ENCODE measurements at places on chromosomes 4 and X.

GRCh38 chr4:122456231-122457116 is at the start of gene IL2:
Gene IL2, minus strand, starts transcription at chr4:122456725. Its CDS starts 285 bp downstream, at chr4:122456440.
- no peak for DNase-seq

- DNase-seq = peak; percentile 69
Observed at GRCh38 chr4:38782452-38783108, at the start of gene TLR10. Gene TLR10, minus strand, starts transcription at chr4:38782990. Its CDS starts 7,400 bp downstream, at chr4:38775590.

DNA sequence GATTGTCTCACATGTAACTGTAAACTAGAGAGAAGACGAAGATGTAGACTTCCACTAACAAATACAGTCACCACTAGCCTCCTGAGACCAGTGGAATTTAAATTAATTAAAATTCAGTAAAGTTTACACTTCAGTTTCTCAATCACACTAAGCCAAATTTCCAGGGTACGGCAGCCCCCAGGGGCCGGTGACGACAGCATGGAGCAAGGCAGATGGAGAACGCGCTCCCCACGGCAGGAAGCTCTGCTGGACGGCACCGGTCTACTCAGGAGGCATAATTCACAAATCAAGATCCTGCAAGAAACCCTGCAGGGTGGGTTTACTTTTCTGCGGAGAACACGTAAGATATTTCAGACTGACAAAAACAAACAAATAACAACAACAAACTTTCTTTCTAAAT is 80.7 kb downstream of the FAT1 start:
- DNase-seq = no peak

DNA sequence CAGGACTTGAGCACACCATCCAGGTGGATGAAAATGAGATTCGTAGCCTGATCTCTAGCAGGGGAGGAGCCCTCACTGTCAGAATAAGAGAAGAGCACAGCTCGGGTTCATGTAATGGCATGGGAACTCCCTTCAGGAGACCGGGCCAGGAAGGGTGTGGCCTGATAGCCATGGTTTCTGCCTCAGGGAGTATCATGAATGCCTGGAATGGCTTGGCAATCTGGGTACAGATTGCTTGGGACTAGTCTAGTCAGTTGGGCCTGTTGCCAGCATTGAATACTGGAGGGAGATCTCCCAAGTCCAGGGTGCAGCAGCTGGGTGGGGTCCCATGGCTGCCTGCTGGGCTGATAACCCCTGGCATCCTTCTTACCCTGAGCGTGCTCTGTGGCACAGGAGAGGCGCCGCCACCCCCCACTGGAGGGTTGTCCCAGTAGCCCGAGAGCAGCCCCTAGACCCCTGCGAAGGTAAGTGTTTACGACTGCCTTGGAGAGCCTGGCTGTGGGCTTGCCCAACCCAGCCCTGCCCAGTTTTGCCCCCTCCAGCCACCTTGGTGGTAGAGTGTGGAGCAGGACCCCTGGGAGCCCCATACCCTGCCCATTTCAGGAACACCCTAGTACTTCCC is 298.8 kb downstream of the TEX13A start:
- no peak for DNase-seq

DNA sequence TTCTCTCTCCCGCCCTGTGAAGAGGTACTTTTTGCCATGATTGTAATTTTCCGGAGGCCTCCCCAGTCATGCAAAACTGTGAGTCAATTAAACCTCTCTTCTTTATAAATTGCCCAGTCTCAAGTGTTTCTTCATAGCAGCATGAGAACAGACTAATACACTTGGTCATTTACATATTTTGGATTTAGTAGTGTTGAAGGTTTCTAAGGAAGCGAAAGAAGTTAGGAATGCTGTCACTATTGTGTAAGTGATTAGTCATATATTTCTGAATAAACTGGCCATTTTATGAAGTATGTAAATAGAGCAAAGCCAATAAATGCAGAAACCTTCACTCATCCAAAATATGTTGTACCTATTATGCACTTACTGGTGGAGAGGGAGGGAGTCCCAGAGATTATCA is 34.4 kb upstream of the GK2 start:
- DNase-seq = no peak

DNA sequence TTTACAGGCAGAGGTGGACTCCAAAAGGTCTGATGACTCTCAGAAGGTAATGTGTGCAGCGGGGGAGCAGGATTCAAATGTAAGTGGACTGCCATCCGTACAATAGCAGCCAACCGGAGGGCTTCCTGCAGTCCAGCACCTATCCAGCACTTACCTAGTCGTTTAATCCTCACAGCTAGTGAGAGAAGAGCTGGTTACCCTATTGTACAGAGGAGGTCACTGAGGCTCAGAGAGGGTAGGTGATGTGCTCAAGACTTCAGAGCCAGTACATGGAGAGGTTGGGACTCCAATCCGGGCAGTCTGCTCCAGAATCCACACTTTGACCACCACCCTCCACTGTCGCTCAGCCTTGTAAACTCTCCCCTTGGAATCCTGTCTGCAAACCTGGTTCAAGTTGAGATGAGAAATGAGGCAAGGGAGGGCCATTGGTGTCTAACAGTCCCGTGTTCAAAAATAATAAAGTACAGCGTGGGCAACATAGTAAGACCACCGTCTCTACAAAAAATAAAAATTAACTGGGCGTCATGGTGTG is 22.5 kb upstream of the JAKMIP1 start:
- peak; percentile 29 for DNase-seq

GRCh38 chr4:152072001-152072485 is 311.2 kb upstream of the GATB start:
- no peak for DNase-seq

DNA sequence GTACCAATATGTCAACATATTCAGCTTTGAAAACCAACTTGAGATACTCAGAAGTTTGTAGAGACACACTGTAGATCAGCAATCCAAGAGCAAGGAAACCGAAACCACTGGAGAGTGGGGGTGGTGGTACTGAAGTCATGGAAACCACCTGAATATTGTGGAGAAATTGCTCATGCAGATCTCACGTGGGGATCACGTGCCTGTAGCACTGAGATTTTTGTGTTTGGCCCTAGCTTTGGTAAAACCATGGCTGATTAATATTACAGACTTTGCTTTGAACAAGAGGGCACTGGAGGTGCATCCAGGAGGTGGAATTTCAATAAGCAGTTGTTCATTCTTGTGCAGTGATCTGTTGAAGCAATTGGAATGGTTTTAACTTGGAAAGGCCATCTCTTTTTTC is 47.2 kb downstream of the GBA3 start:
- no peak for DNase-seq

DNA sequence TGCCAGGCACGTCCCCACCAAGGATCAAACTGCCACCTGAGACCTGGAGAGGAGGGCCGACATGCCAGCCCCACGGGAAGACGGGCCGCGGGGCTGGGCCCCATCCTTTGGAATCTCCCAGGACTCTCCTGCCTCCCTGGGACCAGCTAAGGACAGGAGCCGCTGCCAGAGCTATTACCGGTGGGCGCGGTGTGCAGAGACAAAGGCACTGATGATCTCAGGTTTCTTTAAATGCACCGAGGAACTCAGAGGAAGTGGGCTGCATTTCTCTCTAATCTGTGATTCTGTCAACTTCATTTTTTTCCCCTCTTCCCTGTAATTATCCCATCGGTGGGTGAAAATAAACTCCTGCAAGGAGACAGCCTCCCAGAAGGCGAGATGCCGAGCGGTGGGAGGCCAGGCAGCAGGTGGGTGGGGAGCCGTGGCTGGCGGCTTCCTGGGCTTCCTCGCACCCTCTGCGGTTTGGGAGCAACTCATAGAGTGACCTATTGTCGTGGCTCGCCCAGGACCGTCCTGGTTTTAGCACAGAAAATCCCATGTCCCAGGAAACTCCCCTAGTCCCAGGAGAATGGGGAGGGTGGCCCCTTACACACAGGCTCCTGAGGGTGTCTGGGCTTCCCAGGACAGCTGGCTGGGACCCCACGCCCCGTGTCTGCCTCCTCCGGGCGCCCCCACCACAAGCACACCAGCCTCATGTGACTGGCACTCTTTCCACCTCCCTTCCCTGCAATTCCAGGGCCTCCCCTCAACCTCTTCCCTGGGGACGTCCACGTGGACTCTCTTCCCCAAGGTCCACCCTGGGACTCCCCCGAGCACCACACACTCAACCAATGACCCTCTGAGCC is 62.3 kb upstream of the ADRA2C start:
- DNase-seq = no peak

DNA sequence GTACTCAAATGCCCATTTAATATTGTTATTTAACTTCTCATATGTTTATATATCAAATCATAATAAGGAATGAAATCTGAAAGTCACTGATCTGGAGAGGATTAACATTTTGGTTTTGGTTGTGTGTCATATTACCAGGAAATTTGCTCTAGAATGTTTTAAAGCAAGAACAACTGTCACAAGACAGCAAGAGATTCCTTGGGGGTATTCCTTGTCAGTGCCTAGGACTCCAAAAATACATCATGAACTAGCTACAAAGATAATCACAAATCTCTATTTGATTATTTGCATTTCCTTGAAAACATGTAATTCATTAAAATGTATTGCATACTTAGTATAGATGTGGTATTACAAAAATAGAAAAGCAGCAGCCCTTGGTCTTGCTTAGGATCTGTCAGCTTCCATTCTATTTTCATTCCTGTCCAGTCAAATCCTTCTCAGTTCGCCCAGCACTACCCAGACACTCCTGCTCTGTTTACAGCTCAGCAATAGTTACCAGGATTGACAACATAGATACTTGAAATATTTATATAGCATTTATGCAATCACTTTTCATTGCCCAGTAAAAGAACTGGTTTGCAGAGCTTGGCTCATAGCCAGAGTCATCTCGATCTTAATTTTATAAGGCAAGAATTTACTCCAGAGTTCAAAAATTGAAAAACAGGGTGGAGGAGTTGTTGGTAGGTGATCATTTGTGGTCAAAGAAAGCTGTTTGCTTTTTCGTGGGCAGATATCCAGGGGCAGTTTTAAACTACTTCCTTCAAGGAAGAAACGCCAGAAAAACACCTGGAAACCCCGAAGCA is 9.2 kb upstream of the BMP3 start:
- DNase-seq = no peak

DNA sequence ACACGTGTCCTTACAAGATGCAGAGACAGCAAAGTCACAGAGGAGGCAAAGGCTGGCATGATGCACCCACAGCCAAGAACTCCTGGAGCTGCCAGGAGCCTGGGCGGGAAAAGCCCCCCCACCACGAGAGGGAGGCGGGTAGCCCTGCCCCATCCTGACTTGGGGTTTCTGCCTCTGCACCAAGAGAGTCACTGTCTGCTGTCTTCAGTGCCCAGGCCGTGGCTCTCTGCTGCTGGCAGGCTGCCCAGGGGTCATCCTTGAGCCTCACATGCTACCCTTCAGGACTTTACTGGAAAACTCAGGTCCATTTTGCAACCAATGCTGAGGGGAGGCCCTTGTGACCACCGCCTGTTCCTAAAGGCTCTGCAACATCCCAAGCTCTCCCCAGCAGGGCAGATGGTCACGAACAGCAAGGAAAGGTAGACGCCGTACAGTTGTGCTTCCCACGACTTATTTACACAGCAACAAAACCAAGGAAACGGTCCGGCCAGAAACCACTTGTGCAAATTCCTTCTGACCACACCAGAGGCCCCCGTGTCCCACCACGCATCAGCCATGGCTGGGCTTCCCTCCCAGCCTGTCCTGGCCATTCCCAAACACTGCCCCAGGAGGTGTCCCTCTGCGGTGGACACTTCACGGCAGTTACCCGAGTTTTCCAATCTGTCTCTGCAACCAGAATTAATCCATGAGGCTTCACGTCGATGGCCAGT is 56.9 kb downstream of the ACOX3 start:
- no peak for DNase-seq

GRCh38 chr4:72397314-72397713 is 171.7 kb downstream of the ADAMTS3 start:
- no peak for DNase-seq

DNA sequence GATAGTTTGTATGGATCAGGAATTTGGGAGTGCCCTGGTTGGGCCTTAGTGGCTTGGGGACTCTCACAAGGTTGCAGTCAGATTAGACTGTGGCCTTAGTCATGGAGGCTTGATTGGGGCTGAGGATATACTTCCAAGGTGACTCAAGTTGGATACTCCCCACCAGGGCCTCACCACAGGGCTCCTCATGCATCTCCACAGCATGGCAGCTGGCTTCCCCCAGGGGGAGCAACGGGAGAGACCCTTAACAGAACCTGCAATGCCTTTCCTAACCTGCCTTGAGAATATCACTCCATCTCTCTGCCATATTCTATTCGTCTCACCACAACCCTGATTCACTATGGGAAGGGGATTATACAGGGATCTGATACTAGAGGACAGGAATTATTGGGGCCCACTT is 161.9 kb downstream of the RELL1 start:
- DNase-seq = no peak

GRCh38 chr4:95601356-95601755 is 52.6 kb upstream of the UNC5C start:
- DNase-seq = no peak

- no peak for DNase-seq
Observed at GRCh38 chr4:2702361-2702760, 53.8 kb downstream of the TNIP2 start.

- no peak for DNase-seq
Observed at GRCh38 chr4:119039779-119040178, 95.9 kb upstream of the MYOZ2 start.

- DNase-seq = peak; percentile 58
Observed at GRCh38 chrX:39813631-39814277, 284.0 kb downstream of the BCOR start.

DNA sequence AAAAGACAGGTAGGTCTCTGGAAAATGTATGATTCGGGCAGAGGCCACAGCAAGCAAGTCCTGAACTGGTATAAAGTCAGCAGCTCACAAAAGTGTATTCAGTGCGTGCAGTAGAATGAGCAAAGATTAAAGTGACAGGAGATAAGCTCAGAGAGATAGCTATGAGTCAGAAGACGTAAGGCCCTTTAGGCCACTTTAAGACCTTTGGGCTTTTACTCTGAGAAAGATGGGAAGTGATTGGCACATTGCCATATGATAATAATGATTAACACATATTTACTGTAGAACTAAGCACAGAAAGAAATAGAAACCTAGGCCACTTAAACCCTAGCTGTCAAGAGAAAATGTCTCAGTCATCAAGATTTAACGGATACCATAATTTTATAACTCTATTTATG is 51.7 kb downstream of the TBCK start:
- DNase-seq = no peak

DNA sequence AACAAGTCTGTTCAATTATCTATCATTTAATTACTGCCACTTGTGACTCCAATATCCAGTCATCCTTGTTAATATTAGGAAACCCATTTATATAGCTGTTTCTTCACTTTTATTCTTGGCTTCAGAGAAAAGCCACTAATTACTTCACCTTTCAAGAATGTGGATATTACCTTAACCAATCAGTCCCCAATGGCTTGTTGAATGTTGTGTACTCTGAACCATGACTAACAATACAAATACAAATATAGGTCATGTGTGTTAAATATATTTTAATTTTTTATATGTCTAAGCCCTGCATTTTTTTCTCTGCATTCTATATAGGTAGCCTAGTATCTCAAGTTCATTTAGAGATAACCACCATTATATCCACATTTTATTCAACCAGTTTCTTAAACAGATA is 1513.4 kb upstream of the AGA start:
- DNase-seq = no peak

Data from hippocampal formation (tissue), 2 donors.